ENCODE measurements at places on chromosomes 1 and 21. TPM values are rescaled to one million over a fixed set of nuclear protein-coding genes. Genes with fewer than 3 reads are reported as not detected.

DNA sequence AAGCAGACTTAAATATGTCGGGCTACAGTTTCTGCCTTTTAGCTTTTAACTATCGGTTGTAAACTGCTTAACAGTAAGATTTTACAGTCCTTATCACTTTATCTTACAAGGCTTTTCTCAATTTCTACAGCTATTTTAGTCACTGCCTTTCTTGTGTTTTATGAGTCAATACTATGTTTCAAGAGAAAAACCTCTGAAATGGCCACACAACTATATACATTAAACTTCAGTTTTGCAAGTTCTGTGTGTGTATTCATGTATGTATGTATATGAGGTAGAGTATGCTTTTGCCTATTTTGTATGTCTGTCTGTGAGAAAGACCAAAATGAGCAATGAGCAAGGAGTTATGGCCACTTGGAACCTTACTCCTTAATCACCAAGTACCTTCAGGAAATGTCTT is 169.8 kb downstream of the SYT2 start:
- DNase-seq, result no peak

ZBTB18 gene
- 10.0 TPM for total RNA-seq

TMPRSS3 gene
- 6.5 TPM for total RNA-seq

DNA sequence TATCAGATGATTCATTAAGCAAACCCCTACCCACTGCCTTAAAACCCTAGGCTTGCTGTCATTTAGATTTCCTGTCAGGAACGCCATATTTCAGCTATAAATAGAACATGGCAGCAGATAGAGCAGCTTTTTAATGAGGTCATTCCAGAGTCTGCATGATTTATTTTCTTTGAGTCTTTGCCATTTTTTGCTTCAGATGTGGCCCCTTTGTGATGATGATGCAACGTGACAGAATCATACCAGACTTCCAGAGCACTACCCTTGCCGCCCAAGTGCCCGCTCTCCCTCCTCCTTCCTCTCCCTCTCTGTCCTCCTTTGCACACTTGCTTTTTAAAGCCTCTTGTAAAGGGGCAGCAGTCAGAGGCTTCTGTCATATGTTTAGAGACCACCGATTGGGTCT is 55.5 kb upstream of the TRIM67 start:
- DNase-seq, result no peak

- DNase-seq, result no peak
These were observed 8.2 kb downstream of the TNN start for GRCh38 chr1:175075572-175076568.

DNA sequence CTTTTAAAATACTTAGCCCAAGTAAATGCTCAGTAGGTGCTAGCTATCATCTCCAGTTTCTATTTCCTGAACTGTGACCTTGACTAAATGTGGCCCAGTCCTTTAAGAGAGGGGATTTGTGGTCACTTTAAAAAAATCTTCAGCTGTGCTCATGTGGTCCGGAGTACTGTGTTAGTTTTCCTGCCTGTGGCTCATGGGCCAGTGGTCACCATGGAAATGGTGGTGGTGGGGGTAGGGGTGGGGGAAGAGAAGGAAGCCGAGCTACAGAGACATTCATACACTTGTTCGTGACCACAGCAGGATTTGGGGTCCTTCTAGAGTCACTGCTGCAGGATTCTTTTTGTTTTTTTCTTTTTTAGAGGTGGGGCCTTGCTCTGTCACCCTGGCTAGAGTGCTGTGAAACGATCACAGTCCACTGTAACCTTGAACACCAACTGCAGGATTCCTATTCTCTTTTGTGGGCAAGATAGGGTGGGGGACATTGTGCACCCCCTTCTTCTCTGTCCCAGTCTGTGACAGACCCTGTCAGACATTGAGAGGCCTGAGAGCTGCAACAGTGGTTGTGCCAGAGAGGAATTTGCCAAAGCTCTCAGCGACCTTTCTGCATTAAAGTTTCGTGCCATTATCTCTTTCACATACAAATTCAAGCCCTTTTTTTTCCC is 25.8 kb downstream of the KIF26B start:
- no peak for DNase-seq

- no peak for DNase-seq
These were observed 32.8 kb downstream of the CDC7 start for GRCh38 chr1:91533361-91534024.
